ENCODE measurements at places on chromosomes 11 and 22. TPM values are rescaled to one million over a fixed set of nuclear protein-coding genes. Genes with fewer than 3 reads are reported as not detected.

The SCN3B gene
- 18.5 TPM for total RNA-seq

The PGA5 gene
- not detected for total RNA-seq

The KCNJ1 gene
- total RNA-seq: not detected

The OR2AT4 gene
- total RNA-seq: not detected

The MYEOV gene
- total RNA-seq: 1.3 TPM

The COMT gene
- total RNA-seq: 190 TPM

The CRELD2 gene
- 22.9 TPM for total RNA-seq

The BET1L gene
- 14.7 TPM for total RNA-seq

The PLAAT4 gene
- total RNA-seq: 6.1 TPM

The VPREB3 gene
- 1.7 TPM for total RNA-seq

The MAFF gene
- 20.9 TPM for total RNA-seq

The CCDC87 gene
- 0.10 TPM for total RNA-seq

The JHY gene
- 1.1 TPM for total RNA-seq

The GSTT2 gene
- total RNA-seq: not detected

The RIMBP3C gene
- total RNA-seq: not detected

The C11orf86 gene
- not detected for total RNA-seq

The TIRAP gene
- 4.5 TPM for total RNA-seq

The MRPL16 gene
- 42.6 TPM for total RNA-seq

The CDC42BPG gene
- total RNA-seq: 5.7 TPM

The KRTAP5-11 gene
- not detected for total RNA-seq

The SYT9 gene
- 0.92 TPM for total RNA-seq

The TMPRSS4 gene
- total RNA-seq: 7.0 TPM

The TIMP3 gene
- 171 TPM for total RNA-seq

The MPZL2 gene
- 27.2 TPM for total RNA-seq

The WNT11 gene
- 28.0 TPM for total RNA-seq

The SLC25A45 gene
- 4.8 TPM for total RNA-seq

The LDHAL6A gene
- not detected for total RNA-seq

The LYVE1 gene
- 22.3 TPM for total RNA-seq

The ENDOD1 gene
- 81.0 TPM for total RNA-seq

The ART5 gene
- 3.6 TPM for total RNA-seq
